LNCaP clone FGC (cell line): ENCODE measurements at places on chromosomes 3 and 15.

DNA sequence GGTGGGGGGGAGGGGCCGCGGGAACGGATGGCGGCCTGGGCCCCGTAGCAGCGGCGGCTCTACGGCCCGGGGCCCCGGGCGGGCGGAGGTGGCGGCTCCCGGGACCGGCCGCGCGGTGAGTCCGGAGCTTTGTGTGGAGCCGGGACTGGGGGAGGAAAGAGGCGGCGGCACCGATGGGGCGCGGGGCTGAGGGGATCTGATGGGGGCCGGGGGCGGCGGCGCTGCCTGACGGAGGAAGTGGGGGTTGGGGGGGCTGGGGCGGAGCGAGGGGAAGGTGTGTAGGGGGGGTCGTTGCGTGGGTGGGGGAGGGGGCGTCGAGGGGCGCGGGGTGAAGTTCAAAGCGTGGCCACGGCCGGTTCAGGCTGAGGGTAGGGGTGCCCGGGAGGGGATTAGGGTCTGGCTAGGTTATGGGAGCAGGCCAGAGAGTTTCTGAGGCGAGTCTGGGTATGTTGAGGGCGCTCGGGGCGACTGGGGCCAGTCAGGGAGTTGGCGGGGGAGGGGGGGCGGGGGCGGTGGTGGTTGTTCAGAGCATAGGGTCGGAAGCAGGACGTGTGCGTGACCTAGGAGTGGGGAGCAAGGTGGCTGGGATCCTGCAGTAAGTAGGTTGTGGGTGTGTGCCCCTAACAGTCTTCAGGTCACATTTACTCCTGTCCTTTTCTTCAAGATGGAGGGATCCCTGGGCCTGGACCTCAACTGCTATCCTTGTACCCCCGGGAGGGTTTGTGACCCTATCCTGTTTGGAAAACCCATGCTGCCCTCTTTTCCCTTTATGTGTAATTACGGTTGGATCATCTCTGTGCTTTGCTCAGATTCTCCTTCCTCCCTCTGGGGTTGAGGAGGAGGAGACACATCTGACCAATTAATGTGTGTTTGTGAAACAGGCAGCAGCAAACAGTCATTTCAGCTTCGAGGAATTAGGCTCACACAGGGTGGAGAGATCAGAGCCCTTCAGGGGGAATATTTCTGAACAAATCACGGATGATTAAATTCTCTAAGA, 644 bp downstream of the ZNF609 start:
- peak; percentile 62 for DNase-seq

GRCh38 chr15:30933293-30933692, 29.6 kb downstream of the FAN1 start:
- no peak for DNase-seq

DNA sequence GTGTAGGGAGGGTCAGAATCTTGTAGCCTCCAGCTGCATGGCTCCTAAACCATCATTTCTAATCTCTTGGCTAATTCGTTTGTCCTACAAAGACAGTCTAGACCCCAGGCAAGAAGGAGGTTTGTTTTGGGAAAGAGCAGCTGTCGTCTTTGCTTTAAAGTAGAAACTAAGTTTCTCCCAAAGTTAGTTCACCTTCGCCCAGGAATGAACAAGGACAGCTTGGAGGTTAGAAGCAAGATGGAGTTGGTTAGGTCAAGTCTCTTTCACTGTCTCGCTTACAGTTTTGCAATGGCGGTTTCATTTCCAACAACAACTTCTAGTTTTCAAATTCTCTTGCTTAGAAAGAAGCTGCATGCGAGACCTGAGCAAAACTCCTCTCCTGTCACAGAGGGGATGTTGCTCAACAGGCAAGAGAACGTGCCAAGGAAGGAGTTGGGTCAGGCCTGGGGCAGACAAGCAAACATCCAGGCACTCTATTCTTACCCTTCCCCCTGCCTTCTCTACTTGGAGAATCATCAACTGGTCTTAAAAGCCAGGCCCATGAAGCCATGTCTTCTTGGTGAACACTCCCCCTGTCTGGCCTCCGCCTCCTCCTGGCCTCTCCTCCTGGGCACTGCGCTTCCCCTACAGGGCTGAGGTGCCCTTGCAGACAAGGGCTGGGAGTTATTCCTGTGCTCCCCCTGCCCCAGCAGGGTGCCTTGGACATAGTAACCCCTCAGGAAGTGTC, 57.6 kb downstream of the TMEM44 start:
- DNase-seq: no peak

DNA sequence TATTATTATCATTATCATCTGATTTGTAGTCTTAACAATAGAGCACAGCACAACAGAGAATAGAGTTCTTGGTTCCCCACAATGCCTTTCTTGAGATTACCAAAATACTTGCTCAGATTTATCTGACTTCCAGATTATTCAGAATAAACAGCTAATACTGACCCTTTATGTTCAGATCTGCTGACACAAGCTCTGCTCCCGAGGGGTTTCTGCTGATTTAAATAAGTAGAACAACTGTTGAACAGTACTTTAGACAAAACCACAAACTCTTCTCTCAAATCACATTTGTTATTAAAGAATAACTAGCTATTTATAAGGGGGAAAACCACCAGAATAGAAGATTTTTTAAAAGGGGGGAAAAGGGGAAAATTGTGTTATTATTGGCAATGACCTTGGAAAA, 380.2 kb upstream of the ATP11B start:
- no peak for DNase-seq

- DNase-seq: peak; percentile 41
Measured at GRCh38 chr15:62994975-62995681, 47.4 kb upstream of the TPM1 start.

- no peak for DNase-seq
Measured at GRCh38 chr3:69823743-69824142, 84.5 kb downstream of the MITF start.

DNA sequence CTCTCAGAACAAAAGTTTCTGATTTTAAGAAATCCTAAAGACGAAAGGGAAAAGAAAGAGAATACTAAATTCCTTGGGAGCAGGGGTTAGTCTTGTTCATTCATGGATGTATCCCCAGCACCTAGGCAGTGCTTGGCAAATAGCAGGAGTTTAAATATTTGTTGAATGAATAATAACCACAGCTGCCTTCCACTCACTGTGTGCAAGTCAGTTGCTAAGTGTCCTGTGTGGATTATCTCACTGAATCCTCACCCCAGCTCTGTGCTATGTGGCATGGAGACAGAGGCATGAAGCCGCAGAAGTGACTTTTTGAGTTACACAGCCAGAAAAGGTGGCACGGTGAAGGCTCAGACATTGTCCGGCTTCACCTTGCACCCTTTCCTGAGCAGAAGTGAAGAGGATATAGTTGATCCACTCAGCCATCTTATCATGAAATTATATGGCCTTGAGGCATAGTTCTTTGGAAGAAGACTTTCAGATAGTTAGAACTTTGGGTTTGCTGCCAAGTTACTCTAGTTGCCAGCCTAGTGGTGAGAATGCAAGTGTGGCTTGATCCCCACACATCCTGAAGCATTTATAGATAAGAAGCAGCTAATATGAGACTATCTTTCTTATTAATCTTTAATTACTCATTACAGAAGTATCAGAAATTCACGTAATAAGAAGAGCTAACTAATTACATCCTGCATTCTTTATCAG, 355.5 kb downstream of the LRTM1 start:
- no peak for DNase-seq
